NCI-H446 treated with DMSO at 0.1 percent for 48 hours (cell line): ENCODE measurements at places on chromosomes 7 and 10.

DNA sequence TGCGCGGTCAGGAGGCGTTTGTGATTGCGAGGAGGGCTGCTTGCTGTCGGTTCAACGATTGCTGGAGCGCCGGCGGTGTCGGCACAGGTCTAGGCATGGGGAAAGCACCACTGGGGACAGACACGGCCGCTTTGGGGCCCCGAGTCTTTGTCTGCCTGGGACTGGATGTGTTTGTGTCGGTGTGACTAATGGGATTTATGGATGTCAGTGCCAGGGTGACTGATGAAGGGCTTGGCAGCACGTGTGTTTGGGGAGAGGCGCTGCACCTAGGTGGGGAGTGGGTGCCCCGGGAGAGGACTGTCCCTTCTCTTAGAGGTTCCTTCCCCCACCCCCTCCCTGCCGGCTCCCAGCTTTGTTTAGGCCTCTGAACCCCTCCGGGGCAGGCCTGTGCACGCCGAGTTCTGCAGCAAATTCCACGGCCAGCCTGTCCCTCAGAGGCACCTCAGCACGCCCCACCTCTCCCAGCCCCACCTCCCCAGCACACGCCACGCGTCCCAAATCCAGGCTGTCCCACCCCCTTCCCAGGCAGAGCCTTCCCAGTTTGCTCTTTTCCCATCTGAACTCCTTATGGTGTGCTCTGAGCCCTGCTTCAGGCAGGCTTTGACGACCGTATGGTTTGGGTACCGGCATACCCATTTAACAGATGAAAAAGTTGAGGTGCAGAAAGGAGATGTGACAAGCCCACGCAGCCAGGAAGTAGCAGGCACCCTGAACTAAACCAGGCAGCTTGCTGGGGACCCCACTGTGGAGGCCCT lies 6.4 kb upstream of the TNRC18 start:
- DNase-seq = no peak

DNA sequence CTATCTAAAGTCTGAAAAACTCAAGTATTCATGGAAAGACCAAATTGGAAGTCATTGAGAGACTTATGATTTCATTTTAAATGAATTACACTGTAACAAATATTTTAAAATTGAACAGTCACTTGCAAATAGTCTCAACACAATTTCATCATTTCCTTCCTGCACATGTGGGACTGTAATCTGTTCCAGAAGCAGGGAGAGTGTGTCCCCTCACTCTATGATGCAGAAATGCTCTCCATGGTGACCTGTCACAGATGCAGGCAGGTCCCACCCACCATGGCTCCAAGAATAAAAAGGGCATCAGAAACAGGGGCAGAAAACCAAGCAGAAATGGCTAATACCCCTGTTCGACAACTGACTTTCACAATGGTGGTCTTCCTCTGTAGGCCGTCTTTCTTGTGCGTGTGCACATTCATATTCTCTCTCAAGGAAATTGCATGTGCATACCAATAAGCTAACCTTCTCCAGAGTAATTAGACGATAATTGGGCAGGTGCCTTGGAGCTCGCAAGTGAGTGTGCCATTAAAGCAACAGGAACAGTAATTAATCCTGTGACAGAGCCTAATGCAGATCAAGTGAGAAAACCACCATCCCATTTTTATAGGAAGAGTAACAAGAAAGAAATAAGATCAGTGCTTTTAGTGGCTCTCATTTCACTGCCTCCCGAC lies 170.9 kb downstream of the ZMYND11 start:
- DNase-seq = no peak

DNA sequence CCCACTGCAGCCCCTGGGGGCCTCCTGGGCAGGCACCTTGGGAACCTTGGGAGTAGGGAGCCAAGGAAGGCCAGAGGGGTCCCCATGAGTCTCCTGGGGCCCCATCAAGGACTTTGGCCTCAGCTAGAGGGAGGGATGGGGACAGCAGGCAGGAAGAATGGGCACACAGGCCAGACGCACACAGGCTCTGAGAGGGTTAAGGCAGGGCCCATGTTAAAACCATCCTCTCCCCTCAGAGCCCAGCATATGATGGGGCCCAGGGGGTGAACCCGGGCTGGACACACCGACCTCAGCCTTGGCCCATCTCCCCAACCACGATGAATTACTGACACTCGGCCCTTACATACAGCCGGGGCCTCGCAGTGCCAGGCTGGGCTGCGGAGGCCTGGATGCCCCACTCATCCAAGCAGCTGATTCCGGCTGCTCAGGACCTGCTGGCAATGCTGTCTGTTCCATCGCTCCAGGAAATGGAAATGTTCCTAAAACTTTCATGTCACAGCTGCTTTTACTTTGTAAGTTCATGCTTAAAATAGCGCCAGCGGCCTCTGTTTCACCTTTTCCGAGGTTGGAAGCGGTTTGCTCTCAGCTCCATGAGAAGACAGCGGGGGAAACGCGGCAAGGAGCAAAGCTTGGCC lies 17.3 kb upstream of the INPP5A start:
- DNase-seq = no peak

- no peak for DNase-seq
Measured at GRCh38 chr10:3622427-3622826, 162.6 kb downstream of the KLF6 start.
